ENCODE measurements at places on chromosomes 13 and 19.

GRCh38 chr19:10389863-10390262 is 9.5 kb upstream of the TYK2 start:
- peaks cover 5% of the 10 kb centered on the region for H3K4me1 ChIP-seq
- peaks cover 33% of the 10 kb centered on the region for H3K36me3 ChIP-seq
- H3K27ac ChIP-seq = no peak overlapping the region
- DNase-seq = no peak
- H3K4me3 ChIP-seq = no peak overlapping the region

DNA sequence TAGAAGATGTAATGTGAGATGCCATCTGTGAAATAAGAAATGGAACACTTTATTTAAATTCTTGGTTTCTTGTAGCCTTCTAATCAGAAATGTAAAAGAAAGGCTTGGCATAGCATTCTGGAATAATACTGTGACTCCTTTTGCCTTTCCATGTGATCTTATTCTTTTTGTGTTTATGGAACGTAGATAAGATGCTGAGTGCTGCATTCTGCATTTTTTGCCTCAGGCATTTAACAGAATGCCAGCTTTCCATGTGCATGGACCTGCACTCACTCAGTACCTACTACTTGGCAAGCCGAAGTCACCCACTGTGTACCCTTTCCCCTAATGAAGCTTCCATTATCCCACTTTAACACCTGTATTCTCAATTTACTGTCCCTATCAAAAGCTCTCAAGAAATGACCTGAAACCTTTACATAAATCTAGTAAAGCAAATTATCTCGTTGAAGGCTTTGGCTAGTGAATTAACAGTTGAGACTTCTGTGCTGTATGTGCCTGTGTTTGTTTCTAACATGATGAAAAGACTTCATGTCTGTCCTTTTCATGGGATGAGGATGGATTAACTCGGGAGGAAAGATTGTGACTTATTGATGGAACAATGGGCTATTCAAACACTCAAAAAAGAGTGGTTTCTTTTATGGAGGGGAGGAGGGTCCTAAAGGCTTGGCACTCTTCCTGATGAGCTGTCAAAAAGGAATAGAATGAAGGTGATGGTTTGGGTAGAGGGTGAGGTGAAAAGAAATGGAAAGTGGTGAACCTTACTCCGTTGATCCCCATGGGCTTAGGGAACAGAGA is 44.7 kb upstream of the FRY start:
- H3K27me3 ChIP-seq = peaks cover 10% of the 10 kb centered on the region
- no peaks in the 10 kb centered on the region for H3K4me1 ChIP-seq
- no peak for DNase-seq
- H3K27ac ChIP-seq = no peak overlapping the region
- no peaks in the 10 kb centered on the region for H3K36me3 ChIP-seq
- H3K4me3 ChIP-seq = no peak overlapping the region

- no peaks in the 10 kb centered on the region for H3K27me3 ChIP-seq
- H3K36me3 ChIP-seq = no peaks in the 10 kb centered on the region
- H3K4me3 ChIP-seq = no peak overlapping the region
- no peaks in the 10 kb centered on the region for H3K4me1 ChIP-seq
- no peak overlapping the region for H3K27ac ChIP-seq
- DNase-seq = no peak
These were observed 1646.2 kb upstream of the SPRY2 start for GRCh38 chr13:81987159-81987558.

- peaks cover 1% of the 10 kb centered on the region for H3K27me3 ChIP-seq
- no peak for DNase-seq
- H3K36me3 ChIP-seq = no peaks in the 10 kb centered on the region
- no peaks in the 10 kb centered on the region for H3K4me1 ChIP-seq
These were observed 107.0 kb downstream of the ZNF486 start for GRCh38 chr19:20273951-20274570.

GRCh38 chr13:111216166-111216960 is 101.3 kb downstream of the ARHGEF7 start:
- H3K4me1 ChIP-seq = peaks cover 53% of the 10 kb centered on the region
- no peaks in the 10 kb centered on the region for H3K27me3 ChIP-seq
- peak overlapping the region; percentile 68 for H3K27ac ChIP-seq
- no peak overlapping the region for H3K4me3 ChIP-seq
- DNase-seq = peak; percentile 44

DNA sequence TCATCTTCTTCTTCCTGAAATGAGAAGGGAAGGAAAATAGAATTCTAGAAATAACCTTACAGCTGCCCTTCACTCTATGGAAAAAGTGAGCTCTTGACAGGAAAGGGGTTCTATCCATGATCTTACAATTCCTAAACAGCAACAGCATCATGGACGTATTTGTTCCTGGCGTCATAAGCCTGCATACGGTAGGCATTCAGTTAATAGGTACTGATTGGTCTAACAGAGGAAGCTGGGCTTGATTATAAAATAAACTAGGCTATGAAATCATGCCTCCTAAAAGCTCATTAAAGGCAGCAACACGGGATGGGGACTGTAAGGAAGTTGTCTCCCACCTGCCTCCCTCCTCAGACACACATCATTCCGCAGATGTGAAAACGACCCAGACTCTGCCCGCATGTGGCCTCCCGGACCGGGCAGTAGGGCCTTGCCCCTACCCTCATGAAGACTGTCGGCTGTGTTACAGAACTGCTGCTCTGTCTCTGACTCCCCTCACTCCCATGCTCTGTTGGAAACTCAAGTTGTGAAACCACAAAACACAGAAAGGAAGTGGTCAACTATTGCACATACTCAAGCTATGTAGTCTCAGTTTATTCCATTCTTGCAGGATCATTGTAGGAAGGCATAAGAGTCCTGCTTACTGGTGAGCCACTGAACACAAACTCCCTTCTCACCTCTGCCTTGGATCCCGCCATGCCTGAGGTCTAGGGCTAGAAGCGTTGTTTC is 129.8 kb downstream of the DLEU7 start:
- no peaks in the 10 kb centered on the region for H3K27me3 ChIP-seq
- H3K4me1 ChIP-seq = peaks cover 12% of the 10 kb centered on the region
- H3K36me3 ChIP-seq = no peaks in the 10 kb centered on the region
- DNase-seq = no peak
- peak overlapping the region; percentile 67 for H3K27ac ChIP-seq

- no peak overlapping the region for H3K4me3 ChIP-seq
- DNase-seq = no peak
- no peaks in the 10 kb centered on the region for H3K4me1 ChIP-seq
- no peaks in the 10 kb centered on the region for H3K27me3 ChIP-seq
These were observed 55.8 kb downstream of the PEPD start for GRCh38 chr19:33465834-33466233.

DNA sequence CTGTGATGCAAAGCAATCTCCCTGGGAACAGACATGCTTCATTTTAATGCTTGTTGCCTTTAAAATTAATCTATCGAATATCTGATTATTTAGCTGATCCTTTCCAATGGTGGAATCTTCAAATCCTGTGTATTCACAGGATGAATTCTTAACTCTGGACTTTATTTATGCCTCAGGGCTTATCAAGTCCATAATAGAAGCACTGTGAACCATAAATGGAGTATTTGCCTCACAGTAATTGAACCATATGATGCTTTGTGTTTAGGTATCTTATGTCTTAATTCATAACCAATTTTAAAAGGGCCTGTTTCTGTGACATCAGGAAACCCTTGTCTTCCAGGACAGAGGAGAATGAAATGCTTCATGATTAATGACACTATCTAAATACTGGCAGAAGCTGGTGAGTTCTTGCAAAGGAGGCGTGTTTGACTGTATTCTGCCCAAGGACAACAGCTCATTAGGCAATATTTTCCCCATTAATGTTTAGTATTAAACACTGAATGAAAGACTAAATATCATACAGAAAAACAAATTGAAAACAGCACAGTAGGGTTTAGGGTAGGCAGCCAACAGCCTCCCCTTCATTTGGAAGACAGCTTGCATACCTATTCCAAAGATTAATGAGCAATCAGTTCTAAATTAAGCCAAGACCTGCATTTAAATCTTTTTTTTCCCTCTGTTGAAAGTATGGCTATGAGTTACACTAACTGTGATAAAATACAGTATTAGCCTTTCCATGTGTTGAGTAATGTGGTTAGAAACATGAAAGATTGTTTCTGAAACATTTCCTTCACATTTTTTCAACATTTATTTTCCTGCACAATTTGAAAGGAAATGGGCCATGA is 709.4 kb downstream of the PCDH9 start:
- H3K4me1 ChIP-seq = peaks cover under 1% of the 10 kb centered on the region
- H3K4me3 ChIP-seq = no peak overlapping the region
- peaks cover 2% of the 10 kb centered on the region for H3K27me3 ChIP-seq
- no peak overlapping the region for H3K27ac ChIP-seq
- DNase-seq = no peak

DNA sequence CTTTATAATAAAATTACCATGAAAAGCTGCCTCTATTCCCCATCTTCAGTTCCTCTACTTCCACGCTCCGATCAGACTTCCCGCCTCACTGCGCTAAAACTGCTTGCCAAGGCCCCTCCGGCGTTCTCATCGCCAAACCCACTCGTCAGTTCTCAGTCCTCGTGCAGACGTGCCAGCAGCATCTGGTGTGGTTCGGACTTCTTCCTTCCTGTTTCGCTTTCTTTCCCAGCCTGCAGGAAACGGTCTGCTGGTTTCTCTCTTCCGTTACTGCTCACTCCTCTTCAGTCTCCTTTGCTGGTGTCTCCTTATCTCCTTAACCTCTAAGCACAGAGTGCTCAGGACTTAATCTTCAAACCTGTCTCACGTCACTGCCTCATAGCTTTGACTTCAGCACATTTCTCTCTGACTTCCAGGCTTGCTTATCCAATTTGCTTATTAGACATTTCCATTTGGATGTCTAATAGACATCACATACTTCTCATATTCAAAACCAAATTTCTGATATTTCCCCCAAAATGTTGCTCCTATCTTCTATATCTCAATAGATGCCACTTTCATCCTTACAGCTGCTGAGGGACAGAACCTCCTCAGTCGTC is 40.3 kb downstream of the RCBTB2 start:
- H3K36me3 ChIP-seq = no peaks in the 10 kb centered on the region
- no peaks in the 10 kb centered on the region for H3K27me3 ChIP-seq
- peaks cover 16% of the 10 kb centered on the region for H3K4me1 ChIP-seq
- H3K27ac ChIP-seq = no peak overlapping the region
- DNase-seq = peak; percentile 63

DNA sequence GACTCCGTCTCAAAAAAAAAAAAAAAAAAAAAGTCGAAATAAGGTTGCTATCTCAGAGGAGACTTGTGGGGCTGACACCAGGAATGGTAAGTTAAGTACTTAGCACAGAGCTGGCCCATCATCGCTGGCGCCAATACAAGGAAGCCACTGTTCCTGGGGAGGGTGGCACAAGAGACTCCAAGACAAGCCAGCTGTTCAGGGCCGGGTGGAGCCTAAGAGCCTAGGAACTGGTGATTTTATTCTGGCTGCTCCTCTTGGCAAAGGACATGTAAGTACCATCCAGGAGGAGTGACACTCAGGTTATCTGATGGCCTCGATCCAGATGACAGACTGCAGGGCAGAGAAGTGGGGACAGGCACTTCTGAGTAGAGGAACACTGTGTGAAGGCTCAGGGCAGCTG is 3.8 kb downstream of the ELOF1 start:
- no peaks in the 10 kb centered on the region for H3K27me3 ChIP-seq
- H3K27ac ChIP-seq = peak overlapping the region; percentile 4
- H3K36me3 ChIP-seq = no peaks in the 10 kb centered on the region
- H3K4me1 ChIP-seq = peaks cover 43% of the 10 kb centered on the region
- H3K4me3 ChIP-seq = peak overlapping the region; percentile 70

GRCh38 chr13:24640752-24641151 is 39.5 kb upstream of the ATP12A start:
- no peak overlapping the region for H3K27ac ChIP-seq
- no peak overlapping the region for H3K4me3 ChIP-seq

DNA sequence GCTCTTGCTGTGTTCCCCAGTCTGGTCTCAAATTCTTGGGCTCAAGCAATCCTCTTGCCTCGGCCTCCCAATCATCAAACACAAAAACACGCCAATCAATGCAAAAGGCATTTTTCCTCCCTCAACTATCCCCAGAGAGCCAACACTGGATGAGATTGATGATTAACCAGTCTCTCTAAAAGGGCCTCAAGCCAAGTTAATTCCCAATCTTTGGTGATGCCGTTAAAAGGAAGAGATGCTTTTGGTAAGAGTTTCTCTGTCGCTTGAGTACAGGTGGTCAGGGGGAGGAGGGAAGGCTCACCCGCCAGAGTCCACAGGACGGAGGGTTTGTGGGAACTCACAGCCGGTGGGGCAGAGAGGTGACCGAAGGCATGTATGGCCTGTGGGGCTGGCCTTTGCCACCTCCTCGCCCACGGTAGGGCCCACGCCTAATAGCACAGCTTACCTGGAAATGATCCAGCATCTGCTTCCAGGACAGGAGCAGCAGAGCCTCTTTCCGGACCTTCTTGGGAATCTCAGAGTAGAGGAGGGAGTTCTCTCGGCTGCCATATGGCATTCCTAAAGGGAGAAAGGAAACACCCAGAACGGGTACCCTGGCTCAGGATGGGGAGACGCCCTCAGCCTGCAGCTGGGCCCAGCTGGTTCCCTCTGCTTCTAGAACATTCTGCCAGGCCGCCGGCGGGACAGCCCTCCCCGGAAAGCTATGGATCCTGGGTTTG is 18.1 kb downstream of the DPP9 start:
- peaks cover 11% of the 10 kb centered on the region for H3K4me1 ChIP-seq
- H3K27ac ChIP-seq = no peak overlapping the region
- no peaks in the 10 kb centered on the region for H3K27me3 ChIP-seq

- no peak for DNase-seq
- no peaks in the 10 kb centered on the region for H3K4me1 ChIP-seq
- H3K4me3 ChIP-seq = no peak overlapping the region
- H3K36me3 ChIP-seq = no peaks in the 10 kb centered on the region
These were observed 1124.5 kb upstream of the ATXN8OS start for GRCh38 chr13:68982961-68983619.

- H3K27me3 ChIP-seq = no peaks in the 10 kb centered on the region
- peaks cover 13% of the 10 kb centered on the region for H3K36me3 ChIP-seq
- no peak for DNase-seq
- H3K4me3 ChIP-seq = no peak overlapping the region
These were observed 11.1 kb downstream of the LMO7 start for GRCh38 chr13:75647126-75647784.

GRCh38 chr13:46039411-46040182 is 12.9 kb downstream of the ZC3H13 start:
- DNase-seq = no peak
- H3K36me3 ChIP-seq = peaks cover 83% of the 10 kb centered on the region
- H3K27me3 ChIP-seq = no peaks in the 10 kb centered on the region
- H3K4me1 ChIP-seq = peaks cover 4% of the 10 kb centered on the region
- no peak overlapping the region for H3K4me3 ChIP-seq

- H3K36me3 ChIP-seq = no peaks in the 10 kb centered on the region
- no peak for DNase-seq
- H3K4me1 ChIP-seq = no peaks in the 10 kb centered on the region
- no peak overlapping the region for H3K27ac ChIP-seq
- H3K4me3 ChIP-seq = no peak overlapping the region
These were observed 391.0 kb upstream of the SLITRK5 start for GRCh38 chr13:87280139-87280538.

DNA sequence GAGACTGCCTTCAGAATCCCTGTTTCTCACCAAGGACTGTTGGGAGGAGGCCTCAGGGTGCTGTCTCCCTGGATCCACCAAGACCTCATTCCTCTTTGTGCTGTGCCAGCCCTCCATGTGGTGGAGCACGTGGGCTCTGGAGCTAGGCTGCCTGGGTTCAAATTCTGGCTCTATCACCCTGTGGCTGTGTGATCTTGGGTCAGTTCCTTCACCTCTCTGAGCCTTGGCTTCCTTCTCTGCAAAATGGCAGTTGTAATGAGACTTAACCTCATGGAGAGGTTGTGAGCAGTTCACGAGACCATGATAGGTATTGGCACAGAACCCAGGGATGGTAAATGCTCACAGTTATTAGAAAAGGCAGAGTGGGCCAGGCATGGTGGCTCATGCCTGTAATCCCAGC is 6.4 kb downstream of the PNMA8C start:
- DNase-seq = no peak
- H3K4me1 ChIP-seq = peaks cover 14% of the 10 kb centered on the region
- H3K36me3 ChIP-seq = no peaks in the 10 kb centered on the region
- H3K4me3 ChIP-seq = no peak overlapping the region

Measured in naive thymus-derived CD8-positive, alpha-beta T cell (primary cell).